ENCODE measurements at places on chromosomes 13 and 19. TPM values are rescaled to one million over a fixed set of nuclear protein-coding genes. Genes with fewer than 3 reads are reported as not detected.

CATSPERD gene
- not detected for total RNA-seq

DCLK1 gene
- total RNA-seq, result 210 TPM

SYCN gene
- total RNA-seq, result not detected

GRCh38 chr19:39864118-39864517, 17.9 kb upstream of the FBL start:
- DNase-seq, result no peak

GRCh38 chr13:96314974-96315373, 225.1 kb downstream of the HS6ST3 start:
- DNase-seq, result no peak
